ENCODE measurements at places on chromosomes 12 and 14.

DNA sequence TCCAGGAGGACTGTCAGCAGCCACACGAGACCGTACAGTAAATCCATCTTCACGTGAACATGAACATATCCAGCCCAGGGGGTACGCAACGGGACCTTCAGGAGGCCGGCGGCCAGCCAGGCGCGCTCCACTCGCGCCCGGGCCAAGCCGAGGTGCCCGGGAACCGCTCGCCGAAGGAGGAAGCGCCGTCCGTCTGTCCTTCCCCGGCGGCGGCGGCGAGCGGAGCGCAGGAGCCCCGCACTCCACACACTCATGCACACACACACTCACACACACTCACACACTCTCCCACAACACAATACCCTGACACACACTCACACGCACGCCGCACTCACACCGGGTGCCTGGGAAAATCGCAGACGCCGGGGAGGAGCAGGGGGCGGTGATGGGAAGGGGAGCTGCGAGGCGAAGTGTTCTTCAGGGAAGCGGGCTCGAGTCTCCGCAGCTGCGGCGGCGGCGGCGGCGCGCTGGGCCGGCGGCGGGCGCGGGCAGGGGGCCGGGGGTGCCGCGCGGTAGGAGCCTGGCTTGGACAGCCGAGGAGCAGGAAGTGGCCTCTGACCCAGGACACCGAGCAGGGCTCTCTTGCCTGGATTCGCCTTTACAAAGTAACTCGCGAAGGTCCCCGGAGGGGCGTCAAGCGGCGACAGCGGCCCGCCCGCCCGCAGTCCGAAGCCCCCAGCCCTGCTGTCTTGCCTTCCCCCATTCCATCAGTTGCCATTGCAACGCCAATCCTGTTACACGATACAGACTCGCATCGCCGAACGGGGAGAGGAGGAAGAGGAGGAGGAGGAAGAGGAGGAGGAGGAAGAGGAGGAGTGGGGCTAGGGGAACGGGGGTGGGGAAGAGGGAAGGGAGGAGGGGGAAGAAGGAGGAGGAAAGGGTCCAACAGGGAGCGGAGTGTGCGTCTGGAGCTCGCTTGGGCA is 601 bp downstream of the MDGA2 start:
- no peak for DNase-seq

- no peak for DNase-seq
These were observed 119.3 kb upstream of the FSCB start for GRCh38 chr14:44626423-44626822.

GRCh38 chr12:108332791-108333382 is 6.2 kb downstream of the CMKLR1 start:
- DNase-seq, result peak; percentile 40

GRCh38 chr12:13702381-13702780 is 279.0 kb downstream of the GRIN2B start:
- no peak for DNase-seq

DNA sequence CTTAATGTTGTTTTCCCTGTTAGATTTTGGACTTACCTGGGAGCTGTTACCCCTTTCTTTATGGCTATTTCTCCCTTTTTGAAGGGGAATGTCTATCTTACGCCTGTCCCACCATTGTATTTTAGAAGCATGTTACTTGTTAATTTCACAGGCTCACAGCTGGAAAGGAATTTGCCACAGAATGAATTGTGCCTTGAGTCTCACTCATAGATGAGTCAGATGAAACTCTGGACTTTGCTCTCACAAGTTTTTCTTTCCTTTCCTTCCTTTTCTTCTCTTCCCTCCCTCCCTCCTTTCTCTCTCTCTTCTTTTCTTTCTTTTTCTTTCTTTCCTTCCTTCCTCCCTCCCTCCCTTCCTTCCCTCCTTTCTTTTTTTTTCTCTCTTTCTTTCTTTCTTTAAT is 9.3 kb upstream of the ATF7IP start:
- peak; percentile 7 for DNase-seq

All from M059J (cell line).